Stimulated activated CD4-positive, alpha-beta T cell treated with anti-CD3 and anti-CD28 coated beads, Interleukin-2, amount 100 ng/mL, for 4 hours (primary cell): ENCODE measurements at places on chromosomes 5 and 9.

- DNase-seq: no peak
Measured at GRCh38 chr9:35518225-35518821, 28.4 kb downstream of the RUSC2 start.

DNA sequence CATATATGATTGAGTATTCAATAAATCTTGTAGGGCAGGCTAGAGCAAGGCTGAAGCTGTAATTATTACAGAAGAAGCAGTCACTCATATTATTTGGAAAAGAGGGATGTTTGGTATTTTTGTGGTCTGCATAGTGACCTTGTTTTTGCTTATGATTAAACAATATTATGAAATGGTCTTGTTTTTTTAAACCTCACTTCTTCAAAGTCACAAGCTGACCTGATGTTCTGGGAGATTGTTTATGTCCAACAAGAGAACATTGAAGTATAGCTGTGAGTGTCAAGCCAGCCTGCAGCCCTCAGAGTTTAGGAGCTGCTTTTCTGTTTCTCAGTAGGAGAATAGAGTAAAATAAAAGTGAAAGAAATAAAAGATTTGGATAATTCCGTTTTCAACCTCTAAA, 342.2 kb downstream of the LRRC70 start:
- no peak for DNase-seq

- DNase-seq: no peak
Measured at GRCh38 chr9:129030191-129030590, 2.1 kb upstream of the SH3GLB2 start.

DNA sequence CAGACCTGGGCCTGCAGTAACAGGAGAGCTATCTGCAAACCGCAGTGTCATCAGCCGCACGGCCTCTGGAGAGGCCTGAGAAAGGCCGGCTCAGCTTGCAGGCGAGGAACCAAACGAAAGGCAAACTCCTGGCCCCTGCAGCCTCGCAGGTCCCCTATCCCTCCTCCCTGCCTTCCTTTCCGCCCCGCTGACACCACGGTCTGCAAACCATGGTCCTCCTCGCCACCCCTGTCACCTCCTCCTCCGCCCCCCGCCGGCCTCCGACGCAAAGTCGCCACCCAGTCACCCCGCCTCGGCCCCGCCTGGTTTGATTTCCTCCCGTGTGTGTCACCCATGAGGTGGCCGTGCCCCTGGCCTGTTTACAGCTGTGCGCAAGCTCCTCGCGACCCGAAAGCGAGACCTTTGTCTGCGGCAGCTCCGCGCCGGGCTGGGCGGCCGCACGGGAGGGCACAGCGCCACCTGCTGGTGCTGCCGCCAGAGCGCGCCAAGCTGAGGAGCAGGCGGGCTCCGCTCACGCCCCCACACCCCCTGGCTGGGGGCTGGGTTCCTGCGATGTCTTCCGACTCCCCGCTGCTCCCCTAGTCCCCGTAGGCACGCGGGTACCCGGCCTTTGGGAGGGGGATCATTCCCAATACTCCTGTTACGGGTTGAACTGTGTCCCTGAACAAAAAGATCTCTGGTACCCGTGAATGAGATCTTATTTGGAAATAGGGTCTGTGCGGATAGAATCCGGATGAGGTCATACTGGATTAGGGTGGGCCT, 19.4 kb downstream of the GBGT1 start:
- DNase-seq: peak; percentile 88

- no peak for DNase-seq
Measured at GRCh38 chr5:41835645-41836044, 34.6 kb downstream of the OXCT1 start.
